Lung (tissue), 17 donors: ENCODE measurements at places on chromosomes 2 and 18. TPM values are rescaled to one million over a fixed set of nuclear protein-coding genes. Genes with fewer than 3 reads are reported as not detected.

DNAJB2 gene
- total RNA-seq: 79.6 TPM

GKN1 gene
- not detected for total RNA-seq

DNA sequence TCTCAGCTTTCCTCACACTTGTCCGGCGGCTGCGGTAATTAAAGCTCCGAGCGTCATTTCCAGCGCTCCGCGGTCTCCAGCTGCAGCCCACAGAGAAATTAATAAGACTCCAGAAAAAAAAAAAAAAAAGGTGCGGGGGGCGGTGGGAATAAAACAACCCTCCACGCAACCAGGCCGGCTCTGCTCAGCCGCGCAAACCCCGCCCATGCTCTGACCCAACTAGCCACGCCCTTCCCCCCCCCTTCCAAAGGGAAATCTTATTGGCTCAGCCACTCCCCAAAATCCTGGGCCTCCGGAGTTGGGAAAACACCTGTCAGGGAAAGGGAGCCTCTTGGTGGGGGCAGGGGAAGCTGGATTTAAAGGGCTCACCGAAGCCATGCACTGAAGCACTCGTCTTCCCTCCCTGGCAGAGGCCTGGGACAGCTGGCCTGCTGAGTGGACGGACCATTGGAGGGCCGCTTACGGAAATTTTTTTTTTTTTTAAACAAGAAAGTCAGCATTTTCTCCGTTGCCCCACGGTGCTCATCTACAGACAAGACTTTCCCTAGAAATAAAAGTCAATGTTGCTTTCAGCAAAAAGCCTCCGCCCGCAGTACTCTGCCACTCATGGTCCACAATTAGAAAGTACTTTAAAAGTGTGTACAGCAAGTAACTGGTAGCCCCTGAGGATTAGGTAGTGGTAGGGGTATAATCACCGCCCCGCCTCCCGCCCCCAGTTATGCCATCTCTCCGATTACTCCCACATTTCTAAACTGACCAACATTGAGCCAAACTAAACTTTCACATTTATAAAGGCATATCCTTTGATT lies 674 bp upstream of the ERBB4 start:
- DNase-seq: peak; percentile 50

VWA3B gene
- 29.2 TPM for total RNA-seq

GRCh38 chr18:2636126-2636631 lies 19.3 kb upstream of the SMCHD1 start:
- peak; percentile 53 for DNase-seq

DNA sequence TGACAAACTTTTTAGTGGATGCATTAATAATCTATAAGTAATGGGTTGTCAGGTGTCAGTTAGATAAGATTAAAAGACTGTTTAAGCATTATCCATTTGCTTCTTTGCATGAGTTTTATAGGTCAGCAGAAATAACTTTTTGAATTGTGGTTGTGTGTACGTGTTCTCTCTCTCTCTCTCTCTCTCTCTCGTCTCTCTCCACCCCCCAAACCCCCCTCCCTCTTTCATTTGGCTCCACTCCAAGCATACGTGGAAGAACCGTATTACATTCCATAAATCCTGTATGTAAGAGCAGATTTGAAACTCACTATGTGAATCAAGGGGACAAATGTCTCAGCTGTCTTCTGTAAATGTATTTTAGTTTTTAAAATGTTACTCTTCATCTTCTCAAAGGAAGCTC lies 120.2 kb downstream of the MEIS1 start:
- peak; percentile 53 for DNase-seq

DNA sequence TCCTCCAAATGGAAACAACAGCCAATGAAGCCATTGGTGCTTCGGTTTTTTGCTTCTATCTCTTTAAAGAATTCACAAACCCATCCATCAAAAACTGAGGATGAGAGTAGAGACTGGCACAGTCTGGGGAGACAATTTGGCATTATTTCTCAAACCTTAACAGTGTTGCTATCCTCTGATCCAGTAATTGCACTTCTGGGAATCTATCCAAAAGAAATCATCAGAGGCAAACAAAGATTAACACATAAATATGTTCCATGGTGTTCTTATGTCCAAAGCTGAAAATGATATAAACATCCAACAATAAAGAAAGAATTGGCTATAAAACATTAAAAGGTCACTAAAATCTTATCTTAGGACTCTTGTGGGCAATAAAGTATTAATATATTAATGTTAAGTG lies 35.1 kb downstream of the REEP1 start:
- DNase-seq: peak; percentile 79

MARCHF4 gene
- 0.34 TPM for total RNA-seq

DNA sequence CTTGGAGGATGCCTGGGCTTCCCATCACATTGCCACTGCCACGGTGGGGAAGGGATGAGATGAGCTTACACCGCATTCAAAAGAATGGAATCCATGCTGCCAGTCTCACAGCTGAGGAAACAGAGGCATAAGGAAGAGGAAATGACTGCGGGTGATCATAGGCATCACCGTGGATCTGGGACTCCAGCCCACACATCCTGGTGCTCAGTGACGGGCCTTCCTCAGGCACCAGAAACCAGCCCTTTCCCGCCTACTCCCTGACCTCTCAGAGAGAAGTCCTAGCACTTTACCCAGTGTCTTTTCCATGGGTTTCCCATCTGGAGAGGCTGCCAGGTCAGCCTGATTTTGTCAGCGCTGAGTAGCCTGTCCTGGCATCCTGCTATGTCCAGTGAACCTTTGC lies 5.3 kb upstream of the PLB1 start:
- DNase-seq: no peak

LHCGR gene
- 0.26 TPM for total RNA-seq

HMSD gene
- 2.3 TPM for total RNA-seq

- no peak for DNase-seq
Observed at GRCh38 chr2:62738981-62739936, 33.7 kb downstream of the EHBP1 start.

DNA sequence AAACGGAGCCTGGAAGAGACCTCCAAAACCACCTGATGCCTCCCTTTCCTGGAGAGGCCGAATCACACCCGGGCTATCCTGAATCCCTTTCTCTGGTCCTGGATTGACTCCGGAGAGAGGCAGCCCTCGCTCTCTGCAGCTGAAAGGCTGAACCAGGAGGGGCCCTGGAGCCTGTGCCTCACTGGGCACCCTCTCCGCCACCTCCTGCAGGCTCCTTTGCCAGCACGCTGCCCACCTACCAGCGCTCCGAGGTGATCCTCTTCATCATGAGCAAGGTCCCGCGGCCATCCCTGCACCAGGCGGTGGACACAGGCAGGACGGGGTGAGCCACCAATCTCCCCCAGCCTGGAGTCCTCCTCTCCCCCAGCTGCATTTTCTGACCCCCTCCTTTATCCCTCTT lies 35.7 kb downstream of the POMC start:
- no peak for DNase-seq

FLACC1 gene
- 8.6 TPM for total RNA-seq

DNA sequence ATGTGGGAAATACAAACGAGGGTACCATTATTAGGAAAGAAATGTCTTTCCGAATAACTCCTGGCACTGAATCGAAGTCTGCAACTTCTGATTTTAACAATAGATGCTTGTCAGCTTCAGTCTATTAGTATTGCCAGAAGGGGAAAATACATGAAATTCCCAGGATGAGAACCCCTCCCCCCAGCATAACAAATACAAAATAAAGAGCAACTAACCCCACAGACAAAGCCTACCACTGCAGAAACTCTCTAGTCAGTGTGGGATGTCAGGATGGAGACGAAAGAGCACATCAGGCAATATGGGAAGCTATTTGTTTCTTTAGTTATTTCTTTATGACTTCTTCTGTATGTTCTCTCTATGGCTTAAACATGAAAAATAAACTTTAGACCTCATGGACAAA lies 365.0 kb upstream of the CDH2 start:
- no peak for DNase-seq

- DNase-seq: no peak
Observed at GRCh38 chr2:237896507-237896892, 37.1 kb downstream of the RAMP1 start.

RRM2 gene
- 4.8 TPM for total RNA-seq

DNA sequence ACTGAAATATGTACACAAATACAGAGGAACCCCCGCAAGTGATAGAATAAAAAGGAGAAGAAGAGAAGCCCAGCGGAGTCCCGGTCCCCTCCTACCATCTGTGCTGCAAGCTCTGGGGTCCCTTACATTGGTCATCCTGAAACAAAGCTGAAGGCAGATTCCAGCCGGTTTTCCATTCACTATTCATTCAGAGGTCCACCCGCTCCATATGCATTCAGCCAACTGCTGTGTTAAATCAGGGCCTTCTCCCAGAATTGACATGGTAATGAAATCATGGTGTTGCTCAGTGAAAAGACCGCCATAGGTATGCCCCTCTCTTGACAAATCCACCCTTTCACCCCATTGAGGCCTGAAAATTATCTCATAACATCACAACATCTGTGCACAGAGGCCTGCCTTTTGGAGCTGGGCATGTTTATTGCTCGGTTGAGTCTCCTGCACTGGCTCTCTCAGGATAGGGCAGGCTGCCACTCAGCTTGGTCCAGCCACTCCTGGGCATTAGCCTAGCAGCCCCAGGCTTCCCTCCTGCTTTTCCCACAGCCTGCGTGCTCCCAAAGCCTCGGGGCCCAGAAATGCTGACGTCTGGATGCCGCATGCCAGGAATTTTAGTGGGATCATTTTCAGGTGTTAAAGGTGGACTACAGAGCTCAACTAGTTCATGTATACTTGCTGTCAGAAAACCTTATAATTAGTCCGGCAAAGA lies 39.3 kb upstream of the ID2 start:
- DNase-seq: no peak

DNA sequence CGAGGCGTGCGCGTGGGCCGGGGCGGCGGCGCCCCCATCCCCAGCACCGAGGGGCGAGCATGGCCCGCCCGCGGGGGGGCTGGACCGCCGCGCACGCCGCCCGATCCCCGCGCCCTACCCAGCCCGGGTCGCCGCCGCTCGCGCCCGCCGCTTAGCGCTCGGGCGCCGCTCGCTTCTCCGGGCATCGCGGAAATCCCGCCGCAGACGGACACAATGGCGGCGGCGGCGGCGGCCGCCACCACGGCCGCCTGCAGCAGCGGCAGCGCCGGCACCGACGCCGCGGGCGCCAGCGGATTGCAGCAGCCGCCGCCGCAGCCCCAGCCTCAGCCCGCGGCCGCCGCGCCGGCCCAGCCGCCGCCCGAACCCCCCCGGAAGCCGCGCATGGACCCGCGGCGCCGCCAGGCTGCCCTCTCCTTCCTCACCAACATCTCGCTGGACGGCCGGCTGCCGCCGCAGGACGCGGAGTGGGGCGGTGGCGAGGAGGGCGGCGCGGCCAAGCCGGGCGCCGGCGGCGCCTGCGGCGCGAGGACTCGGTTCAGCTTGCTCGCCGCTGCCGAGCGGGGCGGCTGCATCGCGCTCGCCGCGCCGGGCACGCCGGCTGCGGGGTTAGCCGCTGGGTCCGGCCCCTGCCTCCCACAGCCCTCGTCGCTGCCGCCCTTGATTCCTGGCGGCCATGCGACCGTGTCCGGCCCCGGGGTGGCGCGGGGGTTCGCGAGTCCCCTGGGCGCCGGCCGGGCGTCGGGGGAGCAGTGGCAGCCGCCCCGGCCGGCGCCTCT lies 453 bp downstream of the CABLES1 start:
- DNase-seq: no peak

DNA sequence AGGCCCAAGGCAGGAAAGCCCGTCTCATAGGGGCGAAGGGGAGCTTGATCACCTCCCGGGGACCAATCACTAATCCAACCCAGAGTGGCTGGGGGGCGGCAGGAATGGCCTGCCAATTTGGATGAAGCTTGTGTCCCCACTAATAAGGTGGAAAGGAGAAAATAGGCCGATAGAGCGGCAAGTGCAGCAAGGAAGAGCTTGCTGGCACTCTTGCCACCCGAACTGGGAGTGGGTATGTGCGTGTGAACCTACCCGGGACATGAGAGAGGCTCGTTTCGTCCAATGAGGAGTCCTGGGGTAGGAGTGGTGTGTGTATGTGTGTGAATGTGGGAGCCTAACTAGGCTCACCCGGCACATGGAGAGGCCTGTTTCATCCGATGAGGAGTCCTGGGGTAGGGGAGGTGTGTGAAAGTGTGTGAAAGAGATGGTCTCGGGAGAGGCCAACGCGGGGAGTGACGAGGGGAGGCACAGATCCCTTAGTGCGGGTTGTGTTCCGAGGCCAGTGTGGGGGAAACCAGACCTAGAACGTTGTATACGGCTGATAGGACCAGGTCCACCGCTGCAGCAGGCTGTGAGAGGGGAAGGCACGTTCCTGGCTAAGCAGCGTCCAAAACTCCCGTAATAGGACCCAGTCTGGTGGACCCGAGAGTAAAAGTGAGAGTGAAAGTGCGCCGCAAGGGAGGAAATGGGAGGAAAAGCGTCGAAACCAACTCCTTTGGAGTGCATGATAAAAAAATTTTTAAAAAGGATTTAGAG lies 47.1 kb upstream of the SELENOI start:
- DNase-seq: peak; percentile 51

GATA6 gene
- 34.3 TPM for total RNA-seq

- DNase-seq: peak; percentile 99
Observed at GRCh38 chr2:67650291-67651133, 253.4 kb downstream of the ETAA1 start.

ITGB6 gene
- total RNA-seq: 141 TPM

DNA sequence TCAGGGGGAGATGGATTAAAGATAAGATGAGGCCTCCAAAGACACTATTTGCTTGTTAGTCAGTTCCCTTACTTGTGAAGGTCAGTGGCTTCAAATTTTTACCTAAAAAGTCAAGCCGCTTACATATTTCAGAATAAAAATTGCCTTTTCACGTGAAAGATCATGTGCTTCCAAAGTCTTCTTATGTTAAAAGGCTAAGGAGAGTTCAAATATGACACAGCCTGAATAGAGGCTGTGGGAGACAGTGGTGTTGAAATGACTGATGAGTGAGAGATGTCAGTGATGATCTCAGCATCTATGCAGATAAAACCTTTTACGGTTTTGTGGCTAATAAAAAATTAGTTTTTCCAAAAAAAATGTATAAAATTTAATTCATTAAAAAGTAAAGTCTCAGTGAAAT lies 40.5 kb downstream of the UPP2 start:
- DNase-seq: no peak

DNA sequence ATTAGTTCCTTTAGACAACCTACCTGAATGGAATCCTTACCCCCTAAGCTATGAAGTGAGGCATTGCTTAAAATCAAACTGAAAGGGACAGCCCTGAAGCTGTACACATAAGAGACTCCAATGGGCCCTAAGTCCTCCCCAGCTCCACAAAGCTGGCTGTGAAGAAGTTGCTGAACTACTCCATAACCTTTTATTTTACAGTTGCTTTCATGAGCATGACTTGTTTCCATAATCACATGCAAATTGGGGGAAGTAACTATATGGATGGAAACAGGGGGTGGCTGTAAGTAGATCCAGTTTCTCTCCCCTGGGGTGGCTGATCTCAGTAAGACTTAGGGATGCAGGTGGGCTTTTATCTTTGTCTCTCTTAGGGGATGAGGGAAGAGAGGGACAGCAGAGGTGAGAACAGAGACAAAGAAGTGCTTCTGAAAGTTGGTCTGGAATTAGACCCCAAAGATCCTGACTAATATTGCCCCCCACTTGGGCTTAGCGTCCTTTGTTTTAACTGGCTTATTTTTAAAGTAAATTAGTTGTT lies 5.5 kb downstream of the FZD5 start:
- no peak for DNase-seq

GRCh38 chr18:35122586-35123224 lies 81.5 kb downstream of the MAPRE2 start:
- DNase-seq: no peak

SH3RF3 gene
- total RNA-seq: 8.5 TPM

GRCh38 chr2:233243348-233243747 lies 8.1 kb upstream of the ATG16L1 start:
- no peak for DNase-seq
